Stimulated activated CD4-positive, alpha-beta T cell treated with anti-CD3 and anti-CD28 coated beads, TNF-alpha, amount 100 ng/mL, for 1 hour (primary cell): ENCODE measurements at places on chromosomes 13 and 19.

DNA sequence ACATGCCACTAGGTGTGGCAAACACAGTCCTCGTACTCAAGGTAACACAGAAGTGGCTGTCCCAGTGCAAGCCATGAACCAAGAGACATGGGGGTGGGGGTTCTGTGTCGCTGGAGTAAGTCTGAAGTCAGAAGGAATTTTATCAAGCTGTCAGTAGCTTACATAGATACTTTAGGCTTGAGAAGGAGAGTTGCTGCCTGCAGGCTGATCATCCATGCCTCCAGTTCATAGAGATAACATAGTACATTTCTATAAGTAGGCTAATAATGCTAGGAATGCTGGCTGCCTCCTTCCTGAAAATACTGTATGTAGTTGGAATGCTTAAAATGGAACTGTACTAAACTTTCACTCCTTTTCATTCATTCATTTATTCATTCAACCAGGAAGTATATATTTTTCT lies 70.1 kb downstream of the CAB39L start:
- no peak for DNase-seq

- DNase-seq, result no peak
These were observed 12.2 kb downstream of the NFIX start for GRCh38 chr19:13007292-13008045.

DNA sequence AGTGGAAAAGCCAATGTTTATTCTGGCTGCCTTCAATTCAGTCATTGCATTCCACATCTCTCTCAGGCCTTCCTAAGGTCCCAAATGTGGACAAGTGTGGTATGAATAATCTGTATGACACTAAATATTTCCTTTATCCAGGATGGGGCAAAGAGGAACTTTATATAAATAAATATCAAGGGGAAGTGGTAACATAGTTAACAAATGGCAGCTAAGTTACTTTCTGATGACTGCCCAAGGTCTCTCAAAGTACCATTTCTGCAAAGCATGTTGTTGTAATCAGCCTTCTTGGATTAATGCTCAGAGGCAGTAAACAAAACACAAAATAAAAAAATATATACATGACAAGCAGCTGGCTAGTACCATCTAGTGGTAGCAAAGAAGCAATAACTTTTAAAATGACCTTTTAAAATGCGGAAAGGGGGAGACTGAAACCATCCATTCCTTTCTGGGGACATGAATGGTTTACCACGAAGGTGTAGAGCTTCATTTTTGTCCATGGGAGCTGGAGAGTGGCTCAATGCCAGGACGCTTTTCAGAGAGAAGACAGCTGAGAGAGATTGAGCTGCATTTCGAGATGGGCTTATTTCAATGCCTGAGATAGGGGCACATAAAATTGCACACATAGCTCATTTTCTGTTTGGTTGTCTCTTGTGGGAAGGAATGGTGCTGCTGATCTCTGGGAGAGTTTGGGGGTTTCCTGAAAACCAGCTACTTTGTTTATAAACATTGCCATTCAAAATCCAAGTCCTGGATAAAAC lies 259.2 kb downstream of the RFC3 start:
- no peak for DNase-seq

DNA sequence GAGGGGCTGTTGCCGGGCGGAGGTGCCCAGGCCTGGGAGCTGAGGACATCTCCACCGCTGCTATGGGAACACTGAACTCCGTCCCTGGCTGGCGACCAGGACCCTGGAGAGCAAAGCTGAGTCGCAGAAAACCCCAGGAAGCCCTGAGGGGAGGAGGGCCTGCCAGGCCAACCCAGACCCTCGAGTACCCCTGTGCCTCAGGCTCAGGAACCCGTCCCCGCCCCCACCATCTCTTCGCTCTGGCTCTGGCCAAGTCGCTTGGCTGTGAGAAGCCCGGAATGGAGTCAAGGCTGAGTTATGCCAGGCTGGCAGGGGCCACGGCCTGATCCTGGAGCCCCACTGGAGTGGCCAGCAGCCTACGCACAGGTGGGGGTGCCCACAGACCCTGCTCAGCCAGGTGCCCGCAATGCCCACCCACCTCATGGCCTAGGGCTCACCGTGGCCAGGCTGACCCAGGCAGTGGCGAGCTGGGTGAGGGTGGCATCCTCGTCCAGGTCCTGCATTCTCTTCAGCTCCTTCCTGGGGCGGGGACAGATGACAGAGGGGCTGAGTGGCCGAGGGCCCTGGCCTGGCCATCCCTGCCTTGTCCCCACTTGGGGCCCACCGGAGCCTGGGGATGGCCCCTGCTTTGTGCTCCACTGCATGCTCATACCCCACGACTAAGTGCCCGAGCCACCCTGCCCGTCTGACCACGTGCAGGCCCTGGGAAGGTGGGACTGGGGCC lies 8.5 kb upstream of the CERS1 start:
- DNase-seq, result no peak

- DNase-seq, result peak; percentile 22
These were observed 670 bp downstream of the MAP2K7 start for GRCh38 chr19:7904074-7905020.
